ENCODE measurements at places on chromosomes 2 and 18.

DNA sequence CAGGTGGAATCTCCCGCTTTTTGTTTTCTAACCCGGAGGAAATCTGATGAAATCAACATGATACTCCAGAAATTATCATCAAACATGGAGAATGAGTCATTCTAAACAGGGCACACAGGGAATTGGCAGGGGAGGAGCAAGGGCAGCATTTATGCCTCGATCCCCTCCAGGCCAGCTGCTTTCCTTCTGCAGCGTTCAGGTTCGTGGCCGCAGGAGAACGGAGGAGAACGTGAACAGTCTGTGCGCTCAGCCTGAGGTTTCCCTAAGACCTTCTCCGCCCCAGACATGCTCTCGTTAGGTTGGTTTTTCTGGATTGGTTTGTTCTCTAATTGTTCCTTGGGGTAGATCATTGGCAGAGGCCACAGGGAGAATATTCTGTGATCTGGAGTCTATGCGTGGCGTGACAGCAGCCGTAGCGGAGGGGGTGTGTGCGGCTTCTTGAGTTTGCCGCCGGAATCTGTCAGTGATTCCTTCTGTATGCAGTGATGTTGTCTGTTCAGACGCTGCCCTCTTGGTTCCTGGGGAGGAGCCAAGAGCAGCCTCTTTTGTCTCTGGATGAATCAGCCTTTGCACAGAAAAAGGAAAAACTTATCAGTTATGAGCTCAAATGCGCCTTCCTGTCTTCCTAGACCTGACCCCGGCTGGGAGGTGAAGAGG, 75.9 kb downstream of the SH3BP4 start:
- DNase-seq: peak; percentile 68

DNA sequence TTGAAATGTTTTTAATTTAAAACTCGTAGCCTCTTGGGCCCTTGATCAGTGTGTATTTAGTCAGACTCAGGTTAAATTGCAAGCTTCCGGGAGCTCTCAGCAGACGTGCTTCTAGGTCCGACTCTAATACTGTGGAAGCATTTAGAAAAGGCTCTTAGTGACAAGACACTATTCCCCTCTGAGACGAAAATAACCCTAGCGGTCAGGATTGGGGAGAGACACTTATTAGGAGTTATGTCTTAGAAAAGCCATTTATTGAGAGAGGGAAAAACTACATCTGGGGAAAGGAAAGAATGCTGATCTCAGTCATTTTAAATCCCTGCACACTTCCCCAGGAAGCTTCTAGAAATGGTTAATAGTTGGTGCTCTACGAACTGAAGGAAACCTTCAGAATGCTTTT, 110.5 kb upstream of the NCK2 start:
- DNase-seq: no peak

- no peak for DNase-seq
These were observed 70.8 kb downstream of the TNP1 start for GRCh38 chr2:216789081-216789480.

DNA sequence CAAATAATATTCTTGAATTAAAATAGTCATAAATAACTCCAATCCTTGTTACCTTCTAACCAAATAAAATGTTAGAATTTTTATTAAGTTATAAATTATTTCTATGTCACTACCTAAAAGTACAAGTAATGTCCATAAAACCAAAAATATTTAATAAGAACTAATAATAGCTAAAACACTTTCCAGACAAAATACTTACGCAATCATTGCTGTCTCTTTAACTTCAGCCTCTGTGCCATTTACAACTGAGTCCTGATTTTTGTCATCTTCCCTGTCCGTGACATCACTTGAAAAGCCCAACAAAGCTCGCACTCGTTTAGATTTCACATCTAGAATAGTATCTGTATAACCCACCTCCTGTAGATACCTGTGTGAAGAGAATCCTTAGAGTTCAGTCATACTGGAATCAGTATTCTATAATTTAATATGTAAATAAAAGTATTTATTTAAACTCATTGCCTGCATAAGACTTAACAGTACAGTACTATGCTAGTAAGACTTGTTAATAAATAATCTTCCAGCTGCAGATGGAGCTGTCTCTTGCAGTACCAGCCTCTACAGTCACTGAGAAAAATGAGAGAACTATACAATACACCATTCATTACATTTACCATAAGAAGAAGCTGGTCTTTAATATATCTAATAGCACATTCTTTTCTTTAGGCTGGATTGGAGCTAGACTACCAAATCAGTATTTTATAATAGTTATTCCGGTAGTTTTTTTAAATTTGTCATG, 63.8 kb downstream of the STRN start:
- DNase-seq: no peak

DNA sequence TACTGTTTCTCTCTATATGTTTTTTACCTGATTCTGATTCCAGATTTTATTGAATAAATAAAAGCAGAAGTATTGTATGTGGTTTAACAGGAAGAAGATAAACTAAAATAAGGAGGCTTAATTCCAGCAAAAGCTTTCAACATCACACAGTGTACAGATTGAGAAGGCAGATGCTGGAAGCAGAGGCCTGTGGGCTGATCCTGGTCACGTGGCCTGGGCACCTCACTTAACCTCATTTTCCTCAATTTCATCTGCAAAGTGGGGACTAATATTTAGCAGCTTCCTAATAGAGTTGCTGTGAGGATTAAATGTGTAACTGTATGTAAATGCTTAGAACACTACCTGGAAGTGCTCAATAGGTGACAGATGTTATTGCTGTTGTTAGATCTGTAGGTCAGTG, 58.0 kb downstream of the CDCA7 start:
- no peak for DNase-seq

GRCh38 chr18:13036622-13037320, 45.6 kb downstream of the CEP192 start:
- peak; percentile 36 for DNase-seq

DNA sequence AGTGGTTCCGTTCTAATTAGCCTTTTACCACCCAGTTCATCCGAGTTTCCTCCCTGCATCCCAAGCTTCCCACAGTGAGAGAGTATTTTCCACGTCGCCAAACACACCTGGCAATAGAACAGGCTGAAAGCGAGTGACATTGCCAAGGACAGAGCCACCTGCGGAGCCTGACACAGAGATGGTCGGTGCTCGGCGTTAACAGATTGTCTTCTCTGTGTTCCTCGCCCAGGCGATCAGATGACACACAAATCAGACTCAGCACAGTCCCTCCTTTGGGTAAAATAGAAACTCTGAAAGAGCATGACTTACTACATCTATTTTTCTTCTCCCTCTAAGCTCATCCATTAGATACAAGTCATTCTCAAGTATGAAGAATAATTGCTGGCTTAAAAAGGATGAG, 107.7 kb downstream of the CD226 start:
- no peak for DNase-seq

GRCh38 chr2:133653056-133653455, 84.8 kb upstream of the NCKAP5 start:
- no peak for DNase-seq

DNA sequence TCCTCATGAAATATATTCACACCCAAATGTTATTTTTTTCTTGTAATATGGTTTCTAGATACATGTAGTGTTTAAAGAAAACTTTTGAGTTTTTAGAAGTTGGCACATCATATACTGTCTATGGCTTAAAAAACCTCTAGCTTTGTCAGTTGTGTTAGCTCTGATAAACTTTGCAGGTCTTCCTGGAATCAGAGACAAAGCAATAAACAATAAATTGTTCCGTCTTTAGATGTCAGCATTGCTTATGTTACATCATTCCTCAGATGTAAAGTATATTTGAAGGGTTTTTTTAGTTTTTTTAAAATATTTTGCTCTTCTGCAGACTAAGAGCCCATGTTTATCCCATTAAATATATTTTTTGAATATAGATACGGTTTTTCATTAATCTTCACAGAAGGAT, 145.1 kb downstream of the GPD2 start:
- DNase-seq: no peak

DNA sequence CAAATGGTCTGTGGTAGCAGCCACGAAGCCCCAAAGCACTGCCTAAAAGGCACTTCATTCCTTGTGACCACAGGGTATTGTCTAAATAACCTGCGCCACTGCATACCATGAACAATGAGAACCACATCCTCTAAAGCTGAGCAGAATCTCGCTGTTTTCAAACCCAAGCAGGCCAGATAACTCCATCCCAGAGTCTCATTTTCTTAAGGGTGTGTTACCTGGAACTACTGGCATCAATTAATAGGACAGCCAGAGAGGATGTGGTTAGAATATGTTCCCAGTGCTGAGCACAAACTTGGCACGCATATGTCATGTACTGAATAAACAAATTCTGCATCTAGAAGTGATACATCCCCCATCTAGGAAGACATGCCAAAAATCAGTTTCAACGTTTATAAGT, 13.0 kb downstream of the VPS4B start:
- peak; percentile 11 for DNase-seq

GRCh38 chr2:72993147-72993932, 76.0 kb downstream of the EMX1 start:
- DNase-seq: peak; percentile 45

GRCh38 chr2:237892478-237892877, 33.1 kb downstream of the RAMP1 start:
- no peak for DNase-seq

DNA sequence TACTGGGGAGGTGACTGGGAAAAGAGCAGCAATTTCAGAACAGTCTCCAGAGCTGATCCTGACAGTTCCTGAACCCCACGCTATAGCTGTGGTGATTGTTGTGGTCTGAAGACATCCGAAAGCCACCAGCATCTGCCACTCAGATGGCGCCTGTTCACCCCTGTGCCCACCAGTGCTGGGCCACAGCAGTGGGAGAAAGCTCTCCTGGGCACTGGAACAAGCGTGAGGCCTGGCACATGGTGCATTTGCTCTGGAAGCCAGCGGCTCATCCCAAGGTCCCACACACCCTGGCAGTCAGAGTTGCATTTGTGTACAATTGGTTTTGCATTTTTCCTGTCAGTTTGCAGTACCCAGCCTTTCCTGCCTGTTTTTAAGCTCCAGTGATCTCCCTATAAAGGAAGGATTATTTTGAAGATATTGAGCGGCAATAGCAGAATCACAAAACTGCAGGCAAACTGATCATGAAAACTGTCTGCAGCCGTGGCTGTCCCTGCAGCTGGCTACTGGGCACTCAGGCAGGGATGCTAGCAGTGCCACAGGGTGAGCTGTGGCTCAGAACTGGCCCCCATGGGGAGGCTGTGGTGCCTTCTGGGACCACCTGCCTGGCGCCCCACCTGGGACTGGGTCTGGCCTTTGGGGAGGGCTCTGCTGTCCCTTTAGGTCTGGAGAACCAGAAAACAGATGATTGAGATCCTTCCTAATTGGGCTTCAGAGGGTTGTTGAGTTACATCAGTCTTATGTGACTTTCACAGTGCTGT, 30.1 kb downstream of the IMPA2 start:
- DNase-seq: no peak

DNA sequence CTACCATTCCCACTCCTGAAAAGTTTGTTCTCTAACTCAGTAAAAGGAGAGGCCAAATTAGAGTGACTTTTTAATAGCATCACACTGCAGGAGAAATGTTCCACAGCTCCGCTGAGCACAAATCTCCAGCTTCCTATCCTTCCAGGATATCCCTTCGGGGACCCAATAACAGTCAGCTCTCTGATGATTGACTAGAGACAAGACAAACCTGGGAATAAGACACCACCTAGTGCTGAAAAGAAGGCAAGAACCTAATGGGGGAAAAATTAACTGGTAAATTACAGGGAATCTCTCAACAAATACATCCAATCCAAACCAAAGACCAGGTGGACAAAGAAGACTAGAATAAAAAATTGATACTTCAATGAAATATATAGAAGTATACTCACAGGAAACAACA, 977.1 kb upstream of the SOX11 start:
- DNase-seq: no peak

- DNase-seq: peak; percentile 21
These were observed 594 bp downstream of the ITM2C start for GRCh38 chr2:230865307-230865765.

- DNase-seq: no peak
These were observed 24.1 kb downstream of the PLCD4 start for GRCh38 chr2:218631837-218632236.

GRCh38 chr2:44686561-44686960, 254.9 kb upstream of the SIX3 start:
- DNase-seq: peak; percentile 16

- no peak for DNase-seq
These were observed 115.2 kb downstream of the OSBPL6 start for GRCh38 chr2:178309541-178309940.

GRCh38 chr2:25829377-25829704, 48.9 kb downstream of the ASXL2 start:
- DNase-seq: no peak

DNA sequence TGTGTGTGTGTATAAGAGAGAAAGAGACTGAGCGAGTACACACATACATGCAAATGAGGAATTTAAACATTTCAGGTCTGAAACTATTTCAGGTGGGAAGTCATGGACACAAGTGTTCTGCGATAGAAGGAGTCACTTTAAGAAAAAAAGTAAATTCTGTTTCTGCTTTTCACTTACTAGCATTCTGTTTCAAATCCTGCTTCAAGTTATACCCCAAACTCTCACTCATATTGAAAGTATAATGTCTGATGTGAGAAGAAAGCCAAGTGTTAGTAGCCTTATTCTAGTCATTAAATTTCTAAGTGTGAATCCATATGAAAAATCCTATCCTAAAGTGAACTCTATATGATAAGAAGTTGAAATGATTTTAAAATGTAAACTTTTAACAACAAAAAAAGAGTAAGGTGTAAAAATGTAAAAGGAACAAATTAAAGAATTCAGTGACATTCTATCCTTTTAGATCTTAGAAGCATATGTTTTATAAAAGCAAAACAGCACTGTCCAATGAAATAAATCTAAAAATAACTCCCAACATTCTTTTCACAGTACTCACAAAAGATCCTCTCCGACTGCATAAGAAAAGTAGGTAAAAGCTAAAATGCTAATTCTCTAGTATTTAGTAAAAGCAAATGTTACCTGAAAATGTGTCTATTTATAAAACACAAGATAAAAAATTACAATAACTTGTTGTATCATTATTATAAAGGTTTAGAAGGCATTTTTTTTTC, 570.6 kb downstream of the ZEB2 start:
- peak; percentile 62 for DNase-seq

Data from EH (cell line).